ENCODE measurements at places on chromosomes 16 and 17. TPM values are rescaled to one million over a fixed set of nuclear protein-coding genes. Genes with fewer than 3 reads are reported as not detected.
A peak's percentile ranks its signal among the peaks of the same experiment; 100 is the strongest.

The DOC2B gene
- total RNA-seq, result 0.27 TPM

The DPEP2 gene
- total RNA-seq, result 3.8 TPM

The RFFL gene
- 19.2 TPM for total RNA-seq

GRCh38 chr17:18039535-18040260, 490 bp downstream of the GID4 start:
- H3K27me3 ChIP-seq, result no peaks in the 10 kb centered on the region
- no peak for DNase-seq
- H3K27ac ChIP-seq, result peak overlapping the region; percentile 92
- H3K36me3 ChIP-seq, result peaks cover 9% of the 10 kb centered on the region
- H3K4me1 ChIP-seq, result peaks cover 49% of the 10 kb centered on the region

- no peak overlapping the region for H3K4me3 ChIP-seq
- no peaks in the 10 kb centered on the region for H3K36me3 ChIP-seq
- peaks cover 3% of the 10 kb centered on the region for H3K27me3 ChIP-seq
Measured at GRCh38 chr16:87098976-87099720, 218.0 kb downstream of the C16orf95 start.

DNA sequence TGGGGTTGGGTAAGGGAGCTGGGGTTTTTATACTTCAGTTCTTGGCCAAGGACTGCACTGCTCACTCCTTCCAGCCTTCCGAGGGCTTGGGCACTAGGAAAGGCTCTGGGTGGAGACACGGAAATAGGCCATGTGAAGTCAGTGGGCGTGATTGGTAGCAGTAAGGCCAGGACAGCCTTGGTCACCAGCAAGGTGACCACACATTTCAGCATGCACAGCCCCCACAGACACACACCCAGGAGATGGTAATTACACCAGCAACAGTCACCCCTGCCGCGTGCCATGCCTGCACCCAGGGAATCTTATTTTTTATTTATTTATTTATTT, 252.5 kb downstream of the SEC14L1 start:
- no peaks in the 10 kb centered on the region for H3K36me3 ChIP-seq
- DNase-seq, result no peak
- H3K4me3 ChIP-seq, result no peak overlapping the region
- no peak overlapping the region for H3K27ac ChIP-seq
- peaks cover 74% of the 10 kb centered on the region for H3K4me1 ChIP-seq

DNA sequence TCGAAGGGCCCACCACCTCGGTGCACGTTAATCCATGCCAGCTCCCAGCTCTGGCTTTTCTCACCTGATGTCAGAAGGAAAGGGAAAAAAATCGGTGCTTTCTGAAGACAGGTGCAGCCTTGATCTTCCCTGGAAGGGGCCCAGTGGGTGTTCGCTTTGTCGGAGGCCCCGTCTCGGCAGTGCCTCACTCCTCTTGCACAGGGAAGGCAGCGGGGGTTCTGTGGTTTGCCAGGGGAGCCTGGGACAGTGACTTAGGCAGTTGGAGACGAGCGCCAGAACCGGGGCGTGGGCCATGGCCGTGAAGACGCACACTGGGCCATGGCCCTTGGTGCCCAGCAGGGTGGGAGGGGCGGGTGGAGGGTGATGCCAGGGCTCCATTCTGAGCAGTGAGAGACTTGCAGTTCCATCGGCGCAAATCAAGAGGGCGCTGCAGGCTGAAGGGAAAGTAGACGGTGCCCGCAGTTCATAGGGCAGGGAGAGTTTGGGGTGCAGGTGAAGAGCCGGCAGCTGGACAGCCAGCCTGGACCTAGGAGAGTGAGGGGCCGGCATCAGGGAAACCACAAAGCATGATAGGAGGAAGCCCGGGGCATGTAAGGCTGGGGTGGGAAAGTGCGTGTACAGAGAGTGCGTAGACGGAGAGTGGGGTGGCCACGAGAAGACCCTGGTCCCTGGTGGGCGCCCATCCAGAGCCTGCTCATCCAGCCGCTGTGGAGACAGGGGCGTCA, 101.3 kb upstream of the CHMP6 start:
- peaks cover 60% of the 10 kb centered on the region for H3K4me1 ChIP-seq
- peak overlapping the region; percentile 72 for H3K4me3 ChIP-seq
- DNase-seq, result peak; percentile 33

DNA sequence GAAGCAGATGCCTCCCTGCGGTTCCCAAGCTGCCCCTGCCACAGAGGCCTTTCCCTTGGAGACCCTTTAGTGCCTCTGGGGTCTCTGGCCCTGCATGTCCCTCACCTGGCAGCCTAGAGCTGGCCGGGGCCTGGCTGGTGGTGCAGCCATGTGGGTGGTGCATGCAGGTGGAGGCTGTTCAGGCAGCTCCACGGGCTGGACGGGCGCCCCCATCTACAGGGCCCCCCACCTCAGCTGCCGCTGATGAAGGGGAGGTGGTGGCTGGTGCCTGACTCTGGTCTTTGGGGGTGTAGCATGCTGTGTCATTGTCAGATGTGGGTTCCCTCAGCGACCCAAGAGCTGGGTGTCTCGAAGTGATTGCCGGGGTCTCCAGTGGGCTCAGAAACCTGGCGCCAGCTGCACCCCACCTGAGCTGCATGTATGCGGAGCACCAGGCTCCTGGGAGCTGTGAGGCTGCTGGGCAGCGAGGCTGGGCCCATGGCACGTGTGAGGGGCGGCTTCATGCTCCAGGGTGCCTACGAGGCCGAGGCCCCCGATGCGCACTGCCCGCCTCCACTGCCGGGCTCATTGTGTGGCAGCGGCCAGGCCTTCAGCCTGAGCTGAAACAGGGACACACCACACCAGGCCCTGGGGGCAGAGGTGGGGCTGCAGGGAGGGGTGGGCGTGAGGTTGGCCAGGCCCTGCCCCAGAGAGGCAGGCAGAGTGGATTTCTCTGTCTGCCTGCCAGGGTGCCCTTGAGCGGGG, 57.0 kb downstream of the BAIAP2 start:
- H3K4me1 ChIP-seq, result peaks cover 34% of the 10 kb centered on the region
- H3K36me3 ChIP-seq, result no peaks in the 10 kb centered on the region

- DNase-seq, result no peak
- no peaks in the 10 kb centered on the region for H3K4me1 ChIP-seq
- no peak overlapping the region for H3K4me3 ChIP-seq
Measured at GRCh38 chr17:32835291-32835761, 41.6 kb downstream of the MYO1D start.

- H3K27me3 ChIP-seq, result no peaks in the 10 kb centered on the region
- peak; percentile 60 for DNase-seq
- peaks cover 77% of the 10 kb centered on the region for H3K4me1 ChIP-seq
- peaks cover 14% of the 10 kb centered on the region for H3K36me3 ChIP-seq
- H3K4me3 ChIP-seq, result peak overlapping the region; percentile 4
- H3K27ac ChIP-seq, result peak overlapping the region; percentile 88
Measured at GRCh38 chr17:66426397-66427033, 124.1 kb downstream of the PRKCA start.

DNA sequence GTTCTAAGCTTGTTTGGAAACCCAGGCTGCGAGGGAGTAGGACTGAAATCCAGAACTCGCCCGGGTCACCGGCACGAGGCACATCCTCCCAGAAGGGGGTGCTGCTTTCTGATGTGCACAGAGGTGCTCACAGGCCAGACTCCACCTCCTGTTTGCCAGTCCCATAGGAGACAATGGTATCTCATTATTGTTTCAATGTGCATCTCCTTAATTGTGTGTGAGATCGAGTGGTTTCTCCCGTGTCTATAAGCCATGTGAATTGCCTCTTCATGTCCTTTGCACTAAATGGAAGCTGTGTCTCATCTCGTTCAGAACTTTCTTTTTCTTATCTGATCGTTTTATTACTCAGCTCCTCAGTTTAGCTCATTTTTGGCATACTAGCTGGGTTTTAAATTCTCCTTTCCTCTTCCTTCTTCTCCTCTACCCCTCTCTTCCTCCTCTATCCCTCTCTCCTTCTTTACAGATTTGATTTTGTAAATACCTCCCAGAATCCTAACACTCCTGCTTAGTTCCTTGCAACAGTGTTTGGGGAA, 32.1 kb upstream of the PRKCB start:
- H3K4me3 ChIP-seq, result peak overlapping the region; percentile 1
- peak; percentile 84 for DNase-seq
- H3K36me3 ChIP-seq, result no peaks in the 10 kb centered on the region
- peak overlapping the region; percentile 42 for H3K27ac ChIP-seq

DNA sequence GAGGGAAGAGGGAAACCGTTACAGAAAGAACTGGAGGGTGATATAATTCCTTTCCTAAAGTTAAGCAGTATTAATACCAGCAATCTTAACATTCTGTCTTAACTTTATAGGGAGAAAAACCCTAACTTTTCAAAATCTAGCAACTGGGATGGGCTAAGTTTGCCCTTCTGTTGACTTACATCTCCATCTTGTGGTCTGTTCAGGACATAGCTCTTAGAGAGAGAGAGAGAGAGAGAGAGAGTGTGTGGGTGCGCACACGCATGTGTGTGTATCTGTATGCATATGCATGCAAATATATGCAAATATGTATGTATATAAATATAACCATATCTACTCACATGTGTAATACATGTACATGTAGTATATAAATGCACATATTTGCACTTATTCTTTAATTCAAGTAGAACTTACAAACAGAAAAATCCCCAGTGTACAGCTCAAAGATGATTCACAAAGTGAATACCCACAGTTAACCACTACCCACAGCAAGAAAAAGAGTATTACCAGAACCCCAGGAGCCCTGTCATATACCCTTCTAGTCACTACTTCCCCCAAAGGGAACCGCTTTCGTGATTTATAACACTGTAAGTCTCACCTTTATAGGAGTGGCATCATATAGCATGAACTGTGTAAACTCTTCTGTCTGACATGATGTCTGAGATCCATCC, 46.5 kb downstream of the STX8 start:
- peak; percentile 19 for DNase-seq
- no peak overlapping the region for H3K27ac ChIP-seq
- peaks cover 12% of the 10 kb centered on the region for H3K4me1 ChIP-seq
- H3K4me3 ChIP-seq, result no peak overlapping the region

GRCh38 chr17:13244513-13244912, 226.7 kb upstream of the ELAC2 start:
- no peak overlapping the region for H3K27ac ChIP-seq
- no peaks in the 10 kb centered on the region for H3K4me1 ChIP-seq

- peaks cover 9% of the 10 kb centered on the region for H3K36me3 ChIP-seq
- peak overlapping the region; percentile 87 for H3K27ac ChIP-seq
- H3K4me1 ChIP-seq, result peaks cover 35% of the 10 kb centered on the region
- no peaks in the 10 kb centered on the region for H3K27me3 ChIP-seq
- peak overlapping the region; percentile 92 for H3K4me3 ChIP-seq
Measured at GRCh38 chr16:1707193-1707790, 1.3 kb downstream of the MAPK8IP3 start.

Measured in activated CD4-positive, alpha-beta T cell treated with anti-CD3 and anti-CD28 coated beads for 36 hours (primary cell).